ENCODE measurements at places on chromosomes 11 and 22. TPM values are rescaled to one million over a fixed set of nuclear protein-coding genes. Genes with fewer than 3 reads are reported as not detected.

RTN4R gene
- polyA plus RNA-seq = 4.1 TPM

DNA sequence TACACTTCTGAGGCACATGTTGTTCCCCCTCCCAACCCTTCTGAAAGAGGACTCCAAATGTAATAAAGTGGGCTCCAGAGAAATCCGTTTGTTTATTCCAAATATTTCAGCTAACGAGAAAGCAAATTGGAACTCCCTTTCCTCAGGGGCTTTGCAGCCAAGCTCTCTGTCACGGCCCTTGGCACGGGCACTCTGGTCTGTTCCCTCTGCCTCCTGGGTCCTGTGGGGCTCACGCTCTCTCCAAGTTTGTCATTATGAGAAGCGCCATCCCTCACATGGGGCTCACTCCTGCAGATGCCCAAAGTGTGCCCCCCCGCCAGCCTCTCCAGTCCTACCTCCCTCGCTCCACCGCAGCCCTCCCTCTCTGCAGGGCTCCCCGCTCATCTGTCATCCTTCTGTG lies 125.4 kb upstream of the POU2AF2 start:
- no peak for DNase-seq

DNA sequence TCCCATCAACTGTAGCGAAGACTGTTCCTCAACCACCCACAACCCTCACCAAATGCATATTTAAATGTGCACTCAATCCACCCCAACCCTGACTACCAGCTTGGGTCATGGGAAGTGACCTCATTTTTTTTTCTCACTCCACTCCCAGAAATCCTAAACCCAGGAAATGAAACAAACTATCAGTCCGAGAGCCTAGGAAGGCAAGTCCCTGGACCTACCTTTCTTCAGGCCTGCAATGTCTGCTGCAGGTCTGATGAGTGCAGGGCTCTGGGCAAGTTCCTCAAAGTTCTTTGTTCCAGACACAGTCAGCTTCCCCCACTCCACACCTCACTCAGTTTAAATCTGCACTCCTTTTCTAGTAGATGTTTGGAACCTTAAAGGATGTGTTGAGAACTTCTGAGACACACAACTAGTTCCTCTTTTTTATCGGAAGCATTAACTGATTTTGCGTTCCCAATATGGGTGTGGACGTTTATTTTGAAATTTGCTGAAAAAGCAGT lies at the start of gene MS4A4E:
MS4A4E (minus strand) TSS at position 398 of the 500 bp plus-strand sequence. CDS start 13,082 bp downstream, outside the sequence.
- DNase-seq = no peak

HOATZ gene
- polyA plus RNA-seq = 0.08 TPM

GRCh38 chr11:110027627-110028371 lies 65.4 kb upstream of the ZC3H12C start:
- no peak for DNase-seq

DNA sequence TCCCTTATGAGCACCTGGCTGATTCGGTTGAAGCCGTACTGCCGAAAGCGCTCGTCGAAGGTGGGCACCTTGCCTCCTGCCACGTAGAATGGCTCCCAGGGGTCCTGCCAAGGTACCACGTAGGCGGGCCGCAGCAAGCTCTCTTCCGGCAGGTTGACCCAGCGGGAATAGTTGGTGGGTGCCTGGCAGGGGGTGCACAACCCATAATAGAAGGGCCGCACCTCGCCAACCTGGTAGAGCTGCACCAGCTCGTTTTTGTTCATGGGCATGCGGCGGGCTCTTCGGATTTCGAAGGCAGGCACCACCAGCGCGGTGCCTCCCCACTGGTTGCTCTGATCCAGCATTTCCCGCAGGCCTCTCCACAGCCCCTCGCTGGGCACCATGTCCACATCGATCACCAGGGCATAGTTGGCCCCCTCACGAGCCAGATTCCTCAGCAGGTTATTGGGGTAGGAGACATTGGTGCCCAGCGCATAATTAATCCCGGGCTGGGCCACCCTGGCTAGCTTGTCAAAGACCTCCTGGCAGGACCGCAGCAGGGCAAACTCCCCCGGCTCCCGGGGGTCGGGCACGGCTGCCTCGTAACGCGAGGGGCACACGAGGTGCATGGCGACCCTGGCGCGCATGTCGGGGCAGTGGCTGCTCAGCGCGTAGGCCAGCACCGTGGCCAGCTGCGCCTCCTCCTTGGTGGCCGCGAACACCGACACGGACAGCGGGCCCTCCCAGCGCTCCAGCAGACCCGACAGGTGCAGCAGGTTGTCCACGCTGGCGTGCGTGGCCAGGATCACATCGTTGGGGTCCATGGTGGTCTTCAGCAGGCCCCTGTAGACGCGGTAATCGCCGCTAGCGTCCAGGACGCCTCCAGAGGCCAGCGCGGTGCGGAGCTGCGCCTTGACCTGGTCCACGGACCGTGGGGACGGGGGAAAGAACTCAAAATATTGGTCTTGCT lies 679 bp downstream of the B4GAT1 start:
- DNase-seq = no peak

DNA sequence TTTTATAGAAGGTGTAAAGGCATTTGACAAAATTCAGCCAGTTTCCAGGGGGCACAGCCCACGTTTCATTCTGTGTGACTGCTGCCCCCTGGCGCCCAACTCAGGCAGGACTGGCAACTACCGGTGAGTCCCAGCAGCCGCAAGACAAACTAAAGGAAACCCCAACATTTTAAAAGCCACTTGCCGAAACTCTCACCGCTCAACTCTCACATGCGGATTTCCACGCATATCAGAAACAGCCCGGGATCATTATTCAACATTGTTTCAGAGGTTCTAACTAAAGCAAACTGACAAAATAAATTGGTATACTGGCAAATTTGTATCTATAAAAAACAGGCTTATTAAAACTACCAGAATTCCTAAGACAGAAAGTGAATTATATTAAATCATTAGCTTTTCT lies 48.2 kb downstream of the MORC2 start:
- no peak for DNase-seq

DNA sequence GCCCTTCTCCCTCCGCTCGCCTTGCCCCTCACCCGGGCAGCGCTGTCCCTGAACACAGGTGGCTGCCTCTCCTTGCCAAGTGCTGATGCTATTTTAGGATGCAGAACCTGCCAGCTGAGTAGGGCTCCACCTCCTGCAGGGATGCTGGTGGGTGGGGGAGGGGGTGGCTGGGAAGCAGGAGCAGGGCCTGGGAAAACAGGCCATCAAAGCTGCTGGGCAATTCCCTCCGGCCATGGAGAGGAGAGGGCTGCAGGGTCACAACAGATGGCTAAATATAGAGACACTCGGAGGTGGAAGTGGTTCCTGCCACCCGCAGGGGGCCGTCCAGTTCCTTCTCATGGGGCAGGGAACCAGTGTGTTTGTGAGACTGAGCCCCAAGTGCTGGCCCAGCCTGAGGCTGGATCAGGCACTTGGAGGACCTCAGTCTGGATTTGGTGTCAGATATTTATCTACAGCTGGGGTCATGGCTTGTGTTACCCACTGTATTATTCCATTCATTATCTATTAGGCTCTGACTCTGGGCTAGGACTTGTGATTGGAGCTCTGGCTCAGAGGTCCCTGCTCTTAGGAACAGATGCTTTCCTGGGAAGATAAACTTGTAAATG lies 59.6 kb downstream of the LRRC32 start:
- DNase-seq = no peak

- no peak for DNase-seq
Measured at GRCh38 chr11:69877235-69877634, 58.0 kb upstream of the FGF3 start.

TUG1 gene
- polyA plus RNA-seq = 232 TPM

CSKMT gene
- polyA plus RNA-seq = 4.3 TPM

GRCh38 chr11:79160791-79161403 lies 279.9 kb downstream of the TENM4 start:
- DNase-seq = no peak

SLC22A8 gene
- polyA plus RNA-seq = 48.6 TPM

MMP27 gene
- polyA plus RNA-seq = not detected

GRCh38 chr22:38236786-38237185 lies 35.0 kb downstream of the MAFF start:
- no peak for DNase-seq

DNA sequence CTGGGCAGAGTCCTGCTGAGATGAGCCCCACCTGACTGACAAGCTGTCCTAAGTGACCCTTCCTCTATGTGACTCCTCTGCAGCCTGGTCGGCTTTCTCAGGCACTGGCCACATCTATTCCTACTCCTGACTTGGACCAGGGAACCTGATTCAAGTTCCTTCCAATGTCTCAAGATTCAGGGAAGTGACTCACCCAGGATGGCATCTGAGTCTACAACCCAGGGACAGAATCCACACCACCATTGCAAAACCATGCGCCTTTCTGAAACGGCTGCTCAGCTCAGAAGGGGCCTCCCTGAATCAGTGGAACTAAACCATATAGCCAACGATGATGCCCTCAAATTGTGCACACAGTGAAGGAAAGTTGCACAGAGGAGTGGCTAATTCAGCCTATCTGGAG lies 63.9 kb upstream of the CSNK2A3 start:
- DNase-seq = no peak

TMPRSS6 gene
- 0.21 TPM for polyA plus RNA-seq

OSM gene
- polyA plus RNA-seq = 0.20 TPM

GRCh38 chr11:76787911-76788596 lies 4.9 kb downstream of the TSKU start:
- DNase-seq = no peak

SCGB1D1 gene
- polyA plus RNA-seq = not detected

- no peak for DNase-seq
Measured at GRCh38 chr11:118056806-118057205, 20.1 kb upstream of the TMPRSS4 start.

NEFH gene
- polyA plus RNA-seq = 11.7 TPM

TMEM86A gene
- polyA plus RNA-seq = 8.9 TPM

GRCh38 chr11:77233011-77233410 lies 68.5 kb downstream of the GDPD4 start:
- no peak for DNase-seq

LGR4 gene
- polyA plus RNA-seq = 149 TPM

DNA sequence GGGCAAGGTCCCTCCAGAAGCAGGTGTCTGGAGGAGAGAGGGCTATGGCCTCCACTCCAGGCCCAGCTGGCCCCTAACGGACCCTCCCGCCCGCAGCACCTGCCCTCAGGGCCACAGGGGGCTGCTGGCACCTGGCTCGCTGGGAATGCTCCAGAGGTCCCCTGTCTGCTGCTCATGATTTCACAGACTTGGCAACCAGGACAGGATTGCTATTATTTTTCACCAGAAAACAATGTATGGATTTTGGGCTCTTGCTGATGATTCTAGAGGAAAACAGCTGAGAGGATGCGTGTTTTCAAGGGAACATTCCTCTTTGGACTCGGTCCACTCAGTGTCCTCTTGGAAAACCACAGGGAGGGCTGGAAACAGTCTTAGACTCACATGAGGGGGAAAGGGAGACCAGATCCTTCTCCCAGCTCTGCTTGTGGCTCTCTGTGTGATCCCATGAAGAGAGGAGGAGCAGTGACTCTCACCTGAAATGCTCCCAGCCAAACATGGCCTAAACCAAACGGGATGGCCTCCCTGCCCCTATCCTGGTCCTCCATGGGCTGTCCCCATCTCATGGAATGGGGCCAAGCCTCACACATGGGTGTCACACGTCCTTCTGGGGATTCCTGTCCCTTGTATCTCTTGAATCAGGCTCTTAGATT lies 15.8 kb downstream of the MYEOV start:
- no peak for DNase-seq

GRCh38 chr11:11587122-11587521 lies 34.7 kb downstream of the GALNT18 start:
- DNase-seq = no peak

POU2F3 gene
- 0.75 TPM for polyA plus RNA-seq

WBP2NL gene
- 3.4 TPM for polyA plus RNA-seq

IL17REL gene
- polyA plus RNA-seq = 0.03 TPM

DNA sequence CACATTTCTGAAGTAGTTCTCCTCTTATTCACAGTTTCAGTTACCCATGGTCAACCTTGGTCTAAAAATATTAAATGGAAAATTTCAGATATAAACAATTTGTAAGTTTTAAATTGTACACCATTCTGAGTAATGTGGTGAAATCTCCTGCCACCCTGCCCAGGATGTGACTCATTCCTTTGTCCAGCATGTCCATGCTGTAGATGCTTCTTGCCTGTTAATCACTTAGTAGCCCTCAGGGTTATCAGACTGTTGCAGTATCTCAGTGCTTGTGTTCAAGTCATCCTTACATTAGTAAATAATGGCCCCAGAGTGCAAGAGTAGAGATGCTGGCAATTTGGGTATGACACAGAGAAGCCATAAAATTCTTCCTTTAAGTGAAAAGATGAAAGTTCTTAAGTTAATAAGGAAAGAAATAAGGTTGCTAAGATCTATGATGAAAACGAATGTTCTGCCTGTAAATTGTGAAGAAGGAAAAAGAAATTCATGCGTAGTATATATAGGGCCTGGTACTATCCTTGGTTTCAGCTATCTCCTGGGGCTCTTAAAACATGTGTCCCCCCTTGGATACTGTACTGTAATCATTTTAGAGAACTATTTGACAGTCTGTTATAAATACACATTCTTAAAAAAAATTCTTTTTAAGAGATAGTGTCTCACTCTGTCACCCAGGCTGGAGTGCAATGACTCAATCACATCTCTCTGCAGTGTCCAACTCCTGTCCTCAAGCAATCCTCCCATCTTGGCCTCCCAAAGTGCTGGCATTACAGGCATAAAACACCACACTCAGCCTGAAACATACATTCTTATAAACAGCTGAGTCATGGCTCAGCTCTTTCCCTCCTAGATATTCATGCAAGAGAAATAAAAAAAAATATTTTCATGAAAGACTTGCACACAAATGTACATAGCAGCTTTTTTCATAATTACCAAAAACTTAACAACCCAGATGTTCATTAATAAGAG lies 31.3 kb downstream of the MTNR1B start:
- DNase-seq = no peak

DNA sequence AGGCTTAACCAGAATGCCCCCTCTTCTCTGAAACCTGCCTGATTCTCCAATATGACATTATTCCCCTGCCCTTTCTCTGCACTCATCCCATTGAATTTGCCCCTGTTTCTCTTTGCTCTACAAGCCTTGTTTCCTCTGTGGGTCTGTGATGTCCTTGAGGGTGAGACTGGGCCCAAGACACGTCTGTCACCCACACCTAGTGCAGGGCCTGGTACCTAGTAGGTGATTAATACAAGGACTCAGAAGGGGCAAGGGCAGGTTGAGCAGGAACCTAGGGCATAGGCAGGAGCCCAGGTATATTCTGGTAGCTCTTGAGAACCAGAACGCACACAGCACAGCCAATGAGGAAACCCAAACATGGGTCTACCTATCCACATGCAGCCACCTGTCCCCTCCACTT lies 81.9 kb upstream of the HMGXB4 start:
- DNase-seq = no peak

EMID1 gene
- polyA plus RNA-seq = 62.3 TPM

TPBGL gene
- 0.07 TPM for polyA plus RNA-seq

DNA sequence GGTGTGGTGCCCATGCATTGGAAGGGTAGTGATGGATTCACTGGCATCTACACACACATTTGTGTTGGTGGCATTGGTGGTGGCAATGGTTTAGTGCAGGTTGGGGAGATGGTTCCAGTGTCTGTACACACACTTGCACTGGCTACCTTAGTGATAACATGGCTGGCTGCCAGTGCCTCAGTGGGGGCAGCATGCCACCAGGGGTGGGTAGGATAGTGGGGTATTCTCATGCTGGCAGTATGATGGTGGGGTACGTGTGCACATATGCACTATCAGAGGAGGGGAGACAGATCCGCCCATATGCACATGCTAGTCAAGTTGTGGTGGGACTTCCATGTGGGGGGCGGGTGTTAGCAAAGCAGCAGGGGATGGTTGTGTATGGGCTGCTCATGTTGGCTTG lies 7.1 kb upstream of the OR8K3 start:
- no peak for DNase-seq

Data from right renal cortex interstitium (tissue), 3 donors.